ENCODE measurements at places on chromosomes 16 and 17.

GRCh38 chr17:74231928-74232907, 18.8 kb downstream of the TTYH2 start:
- no peak for DNase-seq

DNA sequence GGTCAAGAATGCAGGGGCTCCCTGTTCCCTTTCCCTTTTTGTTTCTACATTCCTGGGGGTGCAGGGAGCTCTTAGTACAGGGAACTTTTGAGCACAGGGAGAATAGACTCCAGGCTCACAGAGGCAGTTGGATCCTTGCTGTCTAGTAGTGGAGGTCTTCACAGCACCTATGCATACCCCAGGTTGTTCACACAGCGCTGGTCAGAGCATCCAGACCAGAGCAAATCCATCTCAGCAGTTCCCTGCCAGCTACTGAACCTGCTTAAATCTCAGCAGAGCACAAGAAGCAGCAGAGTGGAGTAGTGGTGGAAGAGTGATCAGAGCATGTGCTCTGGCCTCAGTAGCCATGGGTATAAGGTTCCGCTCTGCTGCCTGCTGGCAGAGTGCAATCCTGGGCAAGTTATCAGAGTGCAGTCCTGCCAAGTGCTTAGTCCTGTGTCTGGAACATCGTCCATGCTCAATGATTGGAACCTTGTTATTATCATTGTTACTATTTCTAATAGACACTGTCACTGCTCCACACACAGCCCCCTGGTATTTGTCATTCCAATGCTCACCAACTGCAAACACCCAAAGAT, 220.4 kb downstream of the CBLN1 start:
- DNase-seq, result no peak

DNA sequence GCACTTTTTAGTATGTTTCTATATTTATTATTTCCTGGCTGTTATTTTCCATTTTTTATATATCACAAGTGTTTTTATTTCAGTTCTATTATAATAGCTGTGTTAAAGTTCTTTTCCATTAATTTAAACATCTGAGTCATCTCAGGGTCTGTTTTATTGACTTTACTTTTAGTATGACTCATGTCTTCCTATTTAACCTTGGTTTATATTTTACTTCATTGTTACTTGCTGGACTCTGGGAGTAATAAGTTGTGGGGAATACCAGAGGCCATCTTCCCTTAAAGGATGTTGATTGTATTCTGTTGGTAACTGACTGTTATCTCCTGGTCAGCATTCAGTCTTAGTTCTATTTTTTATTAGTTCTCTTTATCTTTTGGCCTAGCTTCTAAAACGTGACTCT, 1508.2 kb downstream of the CDH11 start:
- DNase-seq, result no peak

- DNase-seq, result no peak
Measured at GRCh38 chr17:38424297-38424972, 3.8 kb upstream of the ARHGAP23 start.

DNA sequence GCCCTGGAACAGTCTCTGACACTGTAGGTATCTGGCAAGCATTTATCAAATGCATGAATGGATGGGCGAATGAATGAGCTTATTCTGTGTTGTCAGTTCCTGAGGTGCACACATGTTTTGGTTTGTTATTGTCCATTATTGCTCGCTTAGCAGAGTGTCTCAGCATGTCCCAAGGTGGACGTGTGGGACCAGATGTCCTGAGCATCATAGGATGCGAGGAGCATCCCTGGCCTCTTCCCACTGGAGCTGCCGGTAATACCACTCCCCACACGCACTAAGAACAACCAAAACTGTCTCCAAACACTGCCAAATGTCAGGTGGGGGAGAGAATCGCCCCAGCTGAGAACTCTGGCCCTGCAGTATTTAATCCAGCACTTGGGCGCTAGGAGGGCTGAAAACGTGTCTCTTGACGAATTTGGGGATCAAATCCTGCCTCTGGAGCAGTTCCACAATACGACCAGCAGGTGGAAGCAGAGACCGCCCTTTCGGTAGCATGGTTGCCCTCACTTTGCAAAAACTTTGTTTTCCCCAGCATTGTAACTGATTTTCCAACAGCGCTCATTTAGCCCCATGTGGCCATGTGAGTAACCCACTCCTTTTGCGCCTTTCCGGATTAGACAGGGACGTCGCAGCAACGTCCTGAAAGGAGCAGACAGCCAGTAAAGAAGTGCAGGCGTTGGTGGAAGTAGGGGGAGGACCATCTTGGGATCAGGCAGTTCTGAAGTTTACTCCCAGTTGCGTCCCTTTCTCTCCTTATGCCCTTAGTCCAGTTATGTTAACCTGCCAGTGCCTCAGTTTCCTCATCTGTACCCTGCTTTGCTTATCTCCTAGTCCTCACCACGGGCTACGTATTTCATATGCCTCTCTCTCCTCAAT, 22.7 kb downstream of the TMEM114 start:
- DNase-seq, result no peak

- no peak for DNase-seq
Measured at GRCh38 chr16:78509965-78510364, 410.5 kb downstream of the WWOX start.

DNA sequence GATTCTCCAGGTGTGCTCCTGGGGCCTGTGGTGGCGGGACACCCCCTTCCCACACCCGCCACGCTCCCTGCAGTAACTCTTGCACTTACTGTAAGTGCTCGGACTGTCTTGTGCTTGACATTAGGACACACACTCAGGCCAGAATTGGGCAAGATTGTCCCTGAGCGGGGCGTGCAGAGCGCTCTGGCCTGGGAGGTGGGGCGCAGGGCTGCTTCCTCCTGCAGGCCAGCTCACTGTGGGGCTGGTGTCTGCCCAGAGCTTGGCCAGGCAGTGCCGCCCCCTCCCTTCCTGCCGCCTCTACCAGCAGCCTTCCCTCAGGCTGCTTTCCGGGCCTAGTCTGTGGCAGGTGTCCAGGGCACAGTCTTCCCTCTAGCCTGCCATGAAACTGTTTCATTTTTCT, 6.1 kb upstream of the ATP6V0C start:
- no peak for DNase-seq

GRCh38 chr16:17497648-17498047, 26.9 kb upstream of the XYLT1 start:
- DNase-seq, result no peak

DNA sequence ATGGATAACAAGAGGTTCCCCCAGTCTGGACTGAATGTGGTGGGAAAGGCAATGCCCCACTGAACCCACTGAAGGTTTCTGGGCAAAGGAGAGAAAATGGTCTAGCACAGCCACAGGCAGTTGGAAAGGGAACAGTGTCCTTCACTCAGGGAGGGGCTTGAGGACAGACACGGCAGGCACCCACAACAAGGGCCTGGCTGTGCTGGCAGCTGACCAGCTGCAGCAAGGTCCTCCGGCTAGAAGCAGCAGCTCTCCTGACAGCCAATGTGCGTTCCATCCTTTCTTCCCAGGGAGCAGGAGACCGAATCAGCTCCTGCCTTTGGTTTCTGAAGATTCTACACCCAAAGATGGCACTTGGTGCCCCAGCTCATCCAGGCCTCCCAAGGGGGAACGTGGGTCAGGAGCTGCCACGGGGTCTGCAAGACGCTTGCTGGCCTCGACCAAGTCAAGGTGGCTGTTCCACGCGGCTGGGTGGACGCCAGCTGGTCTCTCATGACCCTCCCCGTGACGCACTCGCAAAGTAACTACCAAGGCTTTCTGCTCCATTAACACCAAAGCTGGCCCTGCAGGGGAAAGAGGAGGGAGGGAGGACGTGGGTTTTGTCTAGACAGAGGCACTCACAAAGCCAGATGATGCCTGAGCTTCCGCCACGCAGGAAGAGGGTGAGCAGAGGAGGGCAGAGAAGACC, 11.1 kb downstream of the ABR start:
- DNase-seq, result no peak

DNA sequence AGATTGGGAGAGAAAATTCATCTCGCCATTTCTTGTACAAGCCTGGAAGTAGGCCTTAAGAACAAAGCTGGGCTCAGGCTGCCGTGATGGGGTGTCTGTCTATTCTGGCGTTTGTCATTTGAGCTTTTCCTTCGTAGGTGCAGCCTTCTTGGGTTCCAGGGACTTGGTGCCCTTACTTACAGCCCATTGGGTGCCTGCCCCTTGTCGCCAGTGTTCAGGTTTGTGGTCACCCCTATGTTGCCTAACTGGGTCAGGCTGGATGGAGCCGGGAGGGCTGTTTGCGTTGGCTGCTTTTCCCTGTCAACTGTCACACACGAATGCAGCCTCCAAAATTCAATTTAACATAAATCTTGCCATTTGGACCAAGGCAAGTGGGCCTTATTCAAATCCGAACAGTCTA, 23.7 kb upstream of the MED9 start:
- no peak for DNase-seq

DNA sequence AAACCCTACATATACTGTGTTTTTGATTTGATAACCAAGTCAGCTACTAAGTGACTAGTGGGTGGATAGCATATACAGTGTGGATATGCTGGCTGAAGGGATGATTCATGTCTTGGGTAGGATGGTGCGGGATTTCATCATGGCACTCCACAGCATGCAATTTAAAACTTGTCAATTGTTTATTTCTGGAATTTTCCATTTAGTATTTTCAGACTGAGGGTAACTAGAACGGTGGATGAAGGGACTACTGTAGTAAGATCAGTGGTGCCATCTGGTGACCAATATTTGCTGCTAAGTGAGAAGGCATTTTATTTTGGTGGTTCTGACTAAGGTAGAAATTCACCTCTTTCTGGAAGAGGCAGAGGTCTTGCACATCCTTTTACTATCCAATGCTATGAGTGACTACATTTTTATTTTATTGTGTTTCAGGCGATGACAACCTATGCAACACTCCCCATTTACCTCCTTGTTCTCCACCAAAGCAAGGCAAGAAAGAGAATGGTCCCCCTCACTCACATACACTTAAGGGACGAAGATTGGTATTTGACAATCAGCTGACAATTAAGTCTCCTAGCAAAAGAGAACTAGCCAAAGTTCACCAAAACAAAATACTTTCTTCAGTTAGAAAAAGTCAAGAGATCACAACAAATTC, 3.1 kb downstream of the CDC6 start:
- no peak for DNase-seq

DNA sequence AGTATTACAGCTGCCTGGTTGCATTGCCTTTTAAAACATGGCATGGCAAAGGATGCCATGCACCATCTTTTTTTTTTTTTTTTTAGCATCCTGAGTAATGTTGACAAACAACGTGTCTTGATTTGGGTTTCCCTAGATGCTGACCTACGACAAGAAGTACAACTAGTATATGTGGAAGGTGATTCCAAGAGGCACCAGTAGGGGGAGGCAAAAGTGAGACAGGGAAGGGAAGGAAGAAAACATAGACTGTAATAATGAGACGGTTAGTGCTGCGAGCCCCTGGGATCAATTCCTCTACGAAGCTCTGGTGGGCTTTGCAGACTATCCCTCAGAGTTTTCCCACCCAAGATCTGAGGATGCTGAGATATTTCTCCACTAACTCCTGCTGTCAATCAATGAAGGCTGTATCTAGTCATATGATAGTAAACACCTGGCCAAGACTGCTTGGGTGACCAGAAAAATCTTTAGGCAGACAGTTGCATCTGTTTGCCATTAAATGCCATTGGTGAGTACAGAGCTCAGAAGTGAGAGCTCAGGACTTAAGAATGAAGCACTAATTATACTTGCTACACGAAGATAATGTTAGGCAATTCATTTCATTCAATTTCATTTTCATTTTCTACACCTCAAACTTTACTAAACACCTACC, 458.6 kb upstream of the GOT2 start:
- DNase-seq, result no peak

DNA sequence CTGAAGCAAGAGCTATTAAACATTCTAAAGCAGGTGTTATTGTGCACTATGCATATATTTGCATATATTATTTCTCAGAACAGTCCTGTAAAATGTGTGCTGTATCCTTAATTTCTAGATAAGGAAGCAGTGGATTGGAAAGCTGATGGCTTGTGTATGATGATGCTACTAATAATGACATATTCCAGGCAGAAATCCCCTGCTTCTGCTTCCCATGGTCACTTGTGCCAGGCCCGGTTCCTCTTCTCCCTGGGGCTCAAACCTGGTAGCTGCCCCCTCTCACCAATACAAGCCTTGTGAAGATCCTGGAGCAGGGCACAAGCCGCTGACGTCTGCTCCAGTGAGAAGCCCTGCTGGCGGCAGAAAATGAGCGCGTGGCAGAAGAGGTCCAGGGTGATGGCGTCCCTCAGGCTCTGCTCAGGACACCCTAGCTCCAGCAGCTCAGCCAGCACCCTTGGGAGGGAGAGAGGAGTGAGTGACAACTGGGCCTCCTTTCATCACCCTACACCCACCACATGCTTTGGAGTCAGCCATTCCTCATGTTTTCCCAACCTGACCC, 1.8 kb downstream of the CFAP119 start:
- DNase-seq, result no peak

- no peak for DNase-seq
Measured at GRCh38 chr16:48378836-48379235, 6.4 kb downstream of the SIAH1 start.

GRCh38 chr16:56860226-56861020, 4.6 kb upstream of the SLC12A3 start:
- no peak for DNase-seq

DNA sequence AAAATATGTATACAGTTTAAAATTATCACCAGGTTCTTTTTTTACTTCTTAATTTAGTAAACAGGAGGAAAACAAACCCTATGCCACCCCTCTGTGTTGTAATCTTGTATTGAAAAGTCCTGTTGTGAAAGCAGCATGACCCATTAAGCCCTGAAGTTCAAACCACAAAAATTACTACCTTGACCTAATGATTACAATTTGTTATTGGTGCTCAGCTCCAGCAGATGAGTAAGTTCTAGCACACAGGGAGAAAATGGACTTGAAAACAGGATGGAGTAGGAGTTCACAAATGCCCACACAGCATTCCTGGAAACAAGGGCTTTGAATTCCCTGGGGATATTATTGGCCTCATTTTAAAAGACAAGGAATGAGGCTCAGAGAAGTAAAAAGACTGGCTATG, 505.8 kb upstream of the ERCC4 start:
- no peak for DNase-seq

DNA sequence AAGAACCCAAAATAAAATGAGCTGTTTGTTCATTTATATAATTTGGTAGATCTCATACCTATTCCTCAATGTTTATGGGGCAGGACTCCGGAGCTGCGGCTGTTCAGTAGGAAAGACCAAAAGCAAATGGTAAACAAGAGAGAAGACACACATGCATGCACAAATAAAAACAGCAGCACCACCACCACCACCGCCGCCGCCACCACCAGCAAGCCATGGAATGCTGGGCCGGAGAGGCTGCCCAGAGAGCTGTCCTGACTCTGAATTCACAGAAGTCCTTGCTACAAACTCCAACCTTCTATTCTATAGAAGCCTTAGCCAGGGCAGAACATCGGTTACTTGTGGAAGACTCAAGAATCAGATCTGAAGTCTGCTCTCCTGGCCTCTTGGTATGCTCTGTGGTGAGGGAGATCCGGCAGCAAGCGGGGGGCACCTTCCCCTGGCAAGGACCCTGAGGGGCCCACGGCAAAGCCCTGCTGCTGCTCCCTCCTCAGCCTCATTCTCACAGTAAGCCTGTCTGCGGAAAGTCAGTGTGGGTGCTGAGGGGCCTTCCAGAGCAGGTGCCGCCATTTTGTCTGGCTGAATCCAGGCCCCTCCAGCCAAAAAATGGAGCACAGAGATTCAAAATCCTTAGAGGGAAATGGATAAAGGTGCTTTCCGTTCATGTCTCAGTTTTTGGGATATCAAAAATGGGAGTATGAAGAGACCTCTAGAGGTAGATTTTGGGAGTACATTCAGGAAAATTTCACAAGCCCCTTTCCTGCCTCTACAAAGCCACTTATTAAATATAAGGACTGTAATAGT, 6.4 kb upstream of the FOXJ1 start:
- DNase-seq, result no peak

- DNase-seq, result no peak
Measured at GRCh38 chr17:609232-609810, 105.3 kb downstream of the VPS53 start.
